ENCODE measurements at places on chromosomes 5 and 9.
A peak's percentile ranks its signal among the peaks of the same experiment; 100 is the strongest.

- DNase-seq: no peak
Measured at GRCh38 chr5:124736082-124736804, 10.2 kb downstream of the ZNF608 start.

- DNase-seq: peak; percentile 64
Measured at GRCh38 chr5:54646356-54647101, 129.0 kb downstream of the SNX18 start.

GRCh38 chr9:82152181-82152580 is 163.6 kb downstream of the SPATA31D1 start:
- no peak for DNase-seq

GRCh38 chr9:25396828-25397227 is 281.4 kb downstream of the TUSC1 start:
- no peak for DNase-seq

GRCh38 chr5:135492319-135492626 is 40.1 kb upstream of the TIFAB start:
- DNase-seq: no peak

DNA sequence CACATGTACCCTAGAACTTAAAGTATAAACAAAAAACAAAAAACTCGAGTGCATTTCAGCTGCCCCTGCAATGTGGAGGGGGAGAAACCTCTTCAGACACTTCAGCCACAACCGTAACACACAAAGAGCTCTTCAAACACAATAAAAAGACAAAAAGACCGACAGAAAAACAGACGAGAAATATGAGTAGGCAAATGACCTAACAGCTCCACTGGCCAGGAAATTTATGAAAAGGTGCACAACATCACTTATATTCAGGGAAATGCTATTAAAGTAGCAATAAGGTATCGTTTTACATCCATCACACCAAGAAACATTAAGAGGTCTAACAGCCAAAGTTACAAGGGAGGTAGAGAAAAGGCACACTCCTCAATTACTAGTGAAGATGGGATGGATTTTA is 6.2 kb downstream of the ZBED3 start:
- DNase-seq: no peak

DNA sequence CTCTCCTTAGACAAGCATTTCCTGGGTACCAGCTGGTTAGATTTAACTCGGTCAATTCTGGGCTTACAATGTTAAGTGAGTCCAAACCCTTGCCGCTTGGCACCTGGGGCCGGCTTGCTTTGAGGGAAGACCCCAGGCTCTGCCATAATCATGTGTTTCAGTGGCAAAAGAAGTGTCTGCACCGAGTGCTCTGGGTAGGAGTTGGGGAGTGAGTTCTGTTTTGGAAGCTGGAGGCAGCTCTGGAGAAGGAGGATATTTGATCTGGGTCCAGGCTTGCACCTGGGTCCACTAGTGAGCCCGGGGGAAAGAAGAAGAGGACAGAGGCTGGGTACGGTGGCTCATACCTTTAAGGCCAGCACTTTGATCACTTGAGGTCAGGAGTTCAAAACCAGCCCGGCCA is 8.4 kb upstream of the OLFM1 start:
- no peak for DNase-seq

DNA sequence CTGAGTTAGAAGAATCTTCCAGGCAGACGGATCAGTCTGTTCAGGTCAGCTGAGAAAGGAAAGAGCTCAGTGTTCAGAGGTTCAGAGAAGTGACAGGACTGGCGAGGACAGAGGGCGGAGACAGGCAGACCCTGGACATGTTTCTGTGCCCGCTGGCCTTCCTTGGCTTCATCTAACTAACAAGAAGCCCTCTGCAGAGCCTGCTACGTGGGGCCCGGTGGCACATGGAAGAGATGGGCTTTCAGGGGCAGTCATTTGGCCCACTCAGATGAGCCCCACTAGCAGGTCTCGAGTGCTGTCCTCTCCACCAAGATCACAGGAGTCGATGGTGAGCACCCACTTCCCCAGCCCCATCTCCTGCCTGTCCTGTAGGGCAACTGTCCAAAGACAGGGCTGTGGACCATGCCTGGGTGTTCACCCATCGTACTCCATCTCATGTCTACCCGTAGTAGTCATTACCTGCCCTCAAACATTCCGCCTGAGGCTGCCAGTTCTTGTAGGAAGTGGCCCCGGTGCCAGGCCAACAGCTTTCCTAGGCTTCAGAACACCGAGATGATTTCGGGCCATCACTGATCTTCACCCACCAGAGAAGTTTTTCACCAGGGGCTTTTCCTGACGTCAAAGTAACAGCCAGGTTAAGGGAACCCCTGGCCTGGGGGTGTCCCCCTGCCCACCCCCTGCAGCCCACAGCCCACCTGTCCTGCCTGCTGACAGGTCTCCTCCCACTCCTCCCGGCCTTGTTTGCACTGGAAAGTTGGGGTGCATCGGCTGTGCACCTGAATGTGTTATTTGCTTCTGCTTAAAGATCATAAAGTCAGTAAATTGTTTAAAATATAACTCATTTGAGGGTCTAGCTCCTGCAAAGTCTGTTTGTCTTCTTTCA is 14.0 kb downstream of the IRX2 start:
- no peak for DNase-seq

DNA sequence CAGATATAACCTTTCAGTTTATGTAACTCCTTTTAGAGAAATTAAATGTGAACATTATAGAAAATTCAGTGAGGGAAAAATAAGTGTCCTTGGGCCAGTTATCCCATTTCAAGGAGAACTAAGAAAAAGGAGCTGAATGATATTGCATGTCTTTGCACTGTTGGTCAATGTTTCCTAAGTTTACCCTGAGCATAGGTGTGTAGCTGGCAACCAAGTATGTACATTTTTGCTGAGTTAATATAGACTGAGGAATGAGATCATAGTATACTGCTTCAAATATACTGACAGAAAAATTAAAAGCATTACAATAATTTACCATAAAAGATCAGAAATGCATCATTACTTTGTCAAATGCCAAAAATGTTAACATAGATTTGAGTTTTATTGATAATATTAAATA is 2128.7 kb upstream of the C9orf72 start:
- DNase-seq: no peak

GRCh38 chr9:78874061-78874460 is 577.1 kb downstream of the PSAT1 start:
- DNase-seq: no peak

DNA sequence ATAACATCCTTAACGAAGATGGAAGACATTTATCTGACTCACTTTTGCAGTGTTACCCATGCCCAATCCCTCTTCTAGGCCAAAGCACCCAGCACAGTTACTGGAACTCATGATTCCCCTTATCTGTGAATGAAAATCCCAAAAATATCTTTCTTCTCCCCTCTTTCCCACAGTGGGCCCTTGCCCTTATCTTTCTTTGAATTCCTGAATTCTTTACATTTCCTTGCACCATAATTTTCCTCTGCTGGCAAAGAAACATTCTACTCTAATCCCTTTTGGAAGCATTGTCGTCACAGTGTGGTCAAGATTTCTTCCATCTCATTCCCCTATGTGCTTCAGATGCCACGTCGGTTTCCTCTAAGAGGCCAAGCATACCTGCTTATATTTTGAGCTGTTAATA is 135.9 kb upstream of the LIFR start:
- no peak for DNase-seq

GRCh38 chr5:169126481-169127021 is 174.4 kb downstream of the SLIT3 start:
- DNase-seq: no peak

- DNase-seq: no peak
Measured at GRCh38 chr9:134895908-134896833, 15.6 kb downstream of the FCN2 start.

DNA sequence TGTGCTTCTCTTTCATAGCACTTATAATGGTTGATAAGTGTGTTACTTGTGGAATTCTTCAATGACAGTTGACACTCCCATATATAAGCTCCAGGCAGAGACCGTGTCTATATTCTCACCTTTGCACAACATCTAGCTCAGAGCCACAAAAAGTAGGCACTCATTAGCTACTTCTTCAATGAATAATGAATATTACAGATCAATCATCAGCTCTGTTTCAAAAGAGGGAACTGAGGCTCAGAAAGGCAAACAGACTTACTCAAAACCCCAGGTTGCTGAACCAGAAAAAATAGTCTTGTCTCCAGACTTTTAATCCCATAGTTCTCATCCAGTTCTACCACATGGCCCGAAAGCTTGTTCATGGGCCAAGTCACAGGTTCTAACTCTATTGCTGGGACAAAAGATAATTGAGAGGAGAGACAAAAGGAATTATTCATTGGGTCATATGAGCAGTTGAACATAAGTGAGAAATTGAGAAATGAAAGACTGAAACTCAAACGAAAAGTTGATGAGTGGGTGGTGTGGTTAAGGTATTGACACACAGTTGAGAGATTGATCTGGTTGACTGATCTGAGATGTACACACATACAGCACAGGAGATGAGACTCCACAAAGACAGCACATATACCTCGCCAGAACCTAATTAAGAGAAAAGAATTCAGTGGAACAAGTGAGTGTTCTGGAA is 381.6 kb downstream of the EFNA5 start:
- DNase-seq: peak; percentile 4

GRCh38 chr9:117945286-117945685 is 241.1 kb downstream of the TLR4 start:
- no peak for DNase-seq

DNA sequence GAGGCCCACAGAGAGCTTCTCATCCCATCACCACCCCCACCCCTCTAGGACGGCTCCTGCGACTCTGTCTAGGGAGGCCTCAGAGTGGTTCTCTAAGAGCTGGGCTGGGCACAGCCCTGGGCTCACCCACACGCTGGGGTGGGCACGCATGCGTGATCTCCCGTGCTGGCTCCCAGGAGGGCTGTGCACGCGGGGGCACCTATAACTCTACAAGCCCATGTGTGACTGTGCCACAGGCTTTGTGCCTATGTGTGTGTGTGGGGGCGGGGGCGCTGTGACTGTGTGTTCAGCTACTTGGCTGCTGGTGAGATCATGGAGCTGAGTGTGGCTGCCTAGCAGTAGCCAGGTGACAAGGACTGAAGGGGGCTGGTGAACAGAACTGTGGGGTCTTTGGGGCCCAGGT is 32.2 kb downstream of the NDUFA8 start:
- no peak for DNase-seq

- DNase-seq: no peak
Measured at GRCh38 chr5:123605822-123606221, 93.8 kb downstream of the CSNK1G3 start.

DNA sequence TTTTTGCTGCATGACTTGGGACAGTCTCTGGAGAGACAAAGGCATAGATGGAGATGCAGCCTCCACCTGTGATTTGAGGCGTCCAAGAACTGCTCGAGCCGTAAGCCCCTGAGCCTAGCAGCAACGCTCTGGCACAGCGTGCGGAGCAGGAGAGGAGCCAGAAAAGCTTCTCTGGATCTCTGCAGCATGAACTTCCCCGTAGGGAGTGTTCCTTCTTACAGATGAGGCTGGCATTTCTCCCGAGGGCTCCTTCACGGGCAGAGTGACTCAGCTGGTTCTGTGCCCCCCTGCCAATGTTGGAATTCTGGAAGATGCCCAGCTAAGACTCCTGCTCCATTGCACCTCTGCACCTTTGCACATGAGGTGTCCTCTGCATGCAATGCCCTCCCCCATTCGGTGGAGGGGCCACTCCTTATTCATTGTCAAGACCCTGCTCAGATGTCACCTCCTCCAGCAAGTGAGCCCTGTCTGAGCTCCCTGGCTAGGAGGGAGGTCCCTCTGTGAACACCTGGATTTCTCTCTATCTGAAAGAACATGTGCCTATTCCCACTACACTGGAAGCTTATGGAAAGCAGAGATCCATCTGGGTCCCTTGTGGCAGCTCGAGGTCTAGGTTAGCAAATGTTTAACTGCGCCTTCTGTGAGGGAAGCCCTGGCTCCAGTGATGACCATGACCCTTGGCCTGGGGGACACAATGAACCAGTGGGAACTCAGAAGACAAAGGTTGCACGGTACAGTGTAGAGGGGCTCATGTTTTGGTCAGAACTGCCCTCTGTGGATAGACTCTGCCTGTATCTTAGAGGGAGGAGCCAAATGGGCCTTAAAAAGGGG is 39.6 kb downstream of the SH3PXD2B start:
- DNase-seq: no peak

GRCh38 chr9:37956904-37957663 is 53.2 kb upstream of the SLC25A51 start:
- no peak for DNase-seq

DNA sequence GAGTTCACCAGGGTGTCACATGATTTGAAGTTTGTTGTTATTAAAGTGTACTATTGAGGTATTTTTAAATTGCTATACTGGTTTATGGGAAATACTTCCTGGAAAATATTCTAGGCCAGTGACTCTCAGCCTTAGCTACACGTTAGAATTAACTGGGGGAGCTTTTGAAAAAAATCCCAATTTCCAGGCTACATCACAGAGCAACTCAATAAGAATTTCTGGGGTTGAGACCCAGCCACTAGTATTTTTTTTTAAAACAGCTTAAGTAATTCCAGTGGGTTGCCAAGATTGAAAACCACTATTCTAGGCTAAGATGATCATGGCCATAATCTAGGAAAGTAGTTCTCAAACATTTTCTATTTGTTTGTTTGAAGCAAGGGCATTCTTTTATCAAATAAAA is 142.9 kb upstream of the GRIA1 start:
- no peak for DNase-seq

DNA sequence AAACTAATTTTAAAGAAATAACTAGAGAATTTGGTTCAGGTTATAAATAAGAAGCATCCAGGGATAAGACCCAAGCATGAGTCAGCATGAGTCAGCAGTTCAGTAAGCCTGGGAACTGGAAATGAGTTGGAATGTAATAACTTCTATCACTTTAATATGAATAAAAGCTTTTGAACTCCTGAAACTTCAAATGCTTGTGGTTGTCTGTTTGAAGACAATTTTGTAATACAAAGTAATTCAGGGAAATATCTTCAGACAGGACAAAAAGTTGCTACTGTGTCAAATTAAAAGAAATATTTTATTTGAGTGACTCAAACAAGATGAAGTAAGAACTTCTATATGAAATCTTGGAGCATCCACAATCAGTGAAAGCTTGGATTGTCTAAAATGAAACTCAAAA is 331.2 kb upstream of the DAB2 start:
- no peak for DNase-seq

- no peak for DNase-seq
Measured at GRCh38 chr5:150532151-150532550, 24.2 kb downstream of the NDST1 start.

GRCh38 chr5:132008961-132009680 is 2.3 kb downstream of the ACSL6 start:
- no peak for DNase-seq

GRCh38 chr5:65161655-65162054 is 320.1 kb downstream of the ADAMTS6 start:
- no peak for DNase-seq

- DNase-seq: no peak
Measured at GRCh38 chr5:435156-435790, 7.7 kb upstream of the EXOC3 start.

GRCh38 chr5:54361691-54362411 is 51.5 kb upstream of the ARL15 start:
- DNase-seq: no peak

- DNase-seq: peak; percentile 66
Measured at GRCh38 chr5:169805527-169805934, 168.5 kb downstream of the DOCK2 start.

All from stimulated activated CD4-positive, alpha-beta T cell treated with anti-CD3 and anti-CD28 coated beads, Interleukin-4, amount 100 ng/mL, for 24 hours (primary cell).